ENCODE measurements at places on chromosomes 5 and 9.

- DNase-seq: no peak
Measured at GRCh38 chr9:72092820-72093219, 32.4 kb upstream of the C9orf57 start.

DNA sequence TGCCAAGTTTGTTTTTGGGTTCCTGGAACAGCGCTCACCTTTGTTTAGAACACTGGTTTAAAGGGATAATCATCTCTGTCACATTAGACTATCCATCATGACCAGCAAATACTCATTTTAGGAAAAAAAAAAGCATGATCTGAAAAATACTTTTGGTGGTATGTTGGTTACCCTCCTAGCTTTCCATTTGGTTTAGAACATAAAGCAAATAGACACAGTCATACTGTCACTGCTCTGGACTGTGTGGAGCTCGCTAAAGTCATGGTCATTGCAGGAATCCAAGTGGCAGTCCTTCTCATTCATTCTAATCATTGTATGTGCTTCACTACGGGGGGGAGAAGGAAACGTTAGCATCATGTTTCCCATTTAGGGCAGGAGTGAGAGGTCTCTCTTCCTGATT lies 83.5 kb downstream of the PIK3R1 start:
- DNase-seq: no peak

DNA sequence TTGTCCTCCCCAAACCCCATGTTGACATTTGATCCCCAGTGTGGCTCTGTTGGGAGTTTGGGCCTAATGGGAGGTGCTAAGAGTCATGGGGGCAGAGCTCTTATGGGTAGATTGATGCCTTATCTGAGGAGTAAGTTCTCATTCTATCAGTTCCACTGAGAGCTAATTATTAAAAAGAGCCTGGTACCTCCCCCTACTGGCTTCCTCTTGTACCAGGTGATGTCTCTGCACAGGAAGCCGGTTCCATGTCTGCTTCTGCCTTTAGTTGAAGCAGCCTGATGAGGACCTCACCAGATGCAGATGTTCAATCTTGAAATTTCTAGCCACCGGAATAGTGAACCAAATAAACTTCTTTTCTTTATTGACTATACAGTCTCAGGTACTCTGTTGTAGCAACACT lies 10.8 kb downstream of the GABRB2 start:
- DNase-seq: no peak

DNA sequence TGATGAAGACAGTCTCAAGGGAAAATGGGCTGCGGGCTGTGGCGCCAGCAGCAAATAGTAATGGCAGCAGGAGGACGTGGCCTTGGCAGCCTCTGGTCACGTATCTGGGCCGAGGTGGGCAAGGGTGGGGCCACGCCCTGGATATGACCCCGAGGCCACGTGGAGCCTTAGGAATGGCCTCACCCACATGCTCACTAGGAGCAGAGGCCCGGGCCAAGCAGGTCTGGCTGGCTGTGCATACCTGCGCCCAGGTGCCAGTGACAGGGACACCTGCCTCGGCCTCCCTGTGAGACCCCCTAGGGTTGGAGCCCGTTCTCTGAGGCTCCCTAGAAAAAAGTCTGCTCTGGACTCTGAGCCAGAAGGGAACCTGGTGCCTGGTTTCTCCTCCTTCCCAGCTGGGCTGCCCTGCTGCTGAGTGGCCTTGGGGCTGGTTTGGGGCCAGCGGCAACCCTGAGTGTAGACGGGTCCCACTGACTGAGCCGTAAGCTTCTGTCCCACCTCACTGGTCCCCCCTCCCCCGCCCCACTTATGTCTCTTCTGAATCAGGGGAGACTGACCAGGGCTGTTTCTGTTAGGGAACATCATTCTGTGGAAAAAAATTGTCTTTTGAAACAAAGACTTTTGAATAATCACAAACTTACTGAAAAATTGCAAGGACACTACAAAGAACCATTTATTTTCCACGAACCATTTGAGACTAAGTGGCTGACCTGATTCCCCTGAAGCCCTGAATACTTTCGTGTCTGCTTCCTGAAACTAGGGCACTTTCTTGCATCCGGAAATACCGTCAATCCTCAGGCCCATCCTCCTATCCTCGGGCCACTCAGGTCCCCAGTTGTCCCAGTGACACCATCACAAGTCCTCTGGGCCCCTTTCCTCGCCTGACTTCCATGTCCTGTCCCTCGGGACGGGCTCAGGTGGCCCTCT lies 60.8 kb downstream of the WNK2 start:
- DNase-seq: no peak

GRCh38 chr5:45262061-45262590 lies 434.1 kb downstream of the HCN1 start:
- DNase-seq: no peak

- DNase-seq: no peak
Measured at GRCh38 chr5:133459474-133460160, 152.7 kb downstream of the FSTL4 start.

DNA sequence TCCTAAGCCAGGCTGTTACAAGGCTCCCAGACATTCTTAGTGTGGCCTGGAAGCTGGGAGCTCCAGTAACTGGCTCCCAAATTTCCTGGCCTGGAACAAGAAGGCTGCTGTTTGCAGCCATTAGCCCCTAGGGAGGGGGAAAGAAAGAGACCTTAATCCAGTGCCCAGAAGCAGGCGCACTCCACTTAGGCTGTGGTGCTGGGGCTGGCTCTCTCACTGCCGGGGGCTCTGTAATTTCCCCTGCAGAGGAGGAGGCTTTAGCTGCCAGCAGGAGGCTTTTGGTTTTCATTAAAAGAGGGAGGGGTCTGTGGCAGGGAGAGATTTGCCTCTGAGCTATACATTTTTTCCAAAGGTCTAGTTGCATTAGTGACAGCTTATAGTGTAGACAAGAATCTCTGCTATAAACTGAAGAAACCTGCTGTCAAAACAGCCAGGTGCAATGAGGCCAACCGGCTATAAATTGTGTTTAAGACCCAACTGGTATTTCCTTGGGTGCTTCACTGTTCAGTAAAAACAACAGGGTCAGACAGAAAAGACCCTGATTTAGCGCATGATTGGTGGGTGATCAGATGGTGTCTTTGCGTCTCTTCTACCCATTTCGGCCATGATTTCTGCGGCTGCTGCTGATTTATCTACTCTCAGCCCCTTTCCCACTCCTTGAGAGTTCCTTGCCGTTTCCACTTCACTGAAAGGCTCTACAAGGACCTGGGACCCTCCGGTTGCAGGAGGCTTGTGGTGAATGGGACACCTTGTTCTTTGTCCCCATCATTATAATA lies 254.6 kb downstream of the AOPEP start:
- no peak for DNase-seq

GRCh38 chr9:136048560-136049411 lies 46.3 kb downstream of the NACC2 start:
- DNase-seq: no peak

- DNase-seq: no peak
Measured at GRCh38 chr9:93974151-93974550, 19.0 kb upstream of the BARX1 start.

Data from inflammatory macrophage treated with lipopolysaccharide for 4 hours (primary cell).